ENCODE measurements at places on chromosomes 1 and 21.

- no peak for DNase-seq
Measured at GRCh38 chr1:245730801-245731200, 576.0 kb downstream of the KIF26B start.

DNA sequence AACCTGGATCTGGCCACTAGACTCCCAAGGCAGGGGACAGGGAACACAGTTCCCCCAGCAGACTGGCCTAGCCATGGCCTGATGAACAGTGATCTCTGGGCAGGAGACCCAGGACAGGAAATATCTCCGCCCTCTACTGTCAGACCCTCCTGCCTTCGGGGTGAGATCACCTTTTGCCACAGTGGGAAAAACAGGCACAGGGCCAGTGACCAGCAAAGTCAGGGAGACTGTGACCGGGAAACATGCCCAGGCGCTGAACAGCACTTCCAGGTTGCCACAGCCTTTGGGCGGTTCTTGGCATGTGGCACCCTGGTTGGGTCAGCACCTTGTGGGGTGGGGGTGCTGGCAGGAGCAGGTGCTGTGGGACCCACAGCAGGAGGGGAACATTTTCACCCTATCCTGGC lies 8.9 kb upstream of the ZNF669 start:
- DNase-seq, result no peak

GRCh38 chr1:55067022-55067778 lies 27.9 kb downstream of the PCSK9 start:
- peak; percentile 55 for DNase-seq

GRCh38 chr1:42449256-42449655 lies 6.6 kb downstream of the ZMYND12 start:
- no peak for DNase-seq

GRCh38 chr1:215719552-215719951 lies 152.4 kb downstream of the KCTD3 start:
- no peak for DNase-seq

Data from left cardiac atrium (tissue), 4 donors.